Stromal cell of bone marrow (primary cell): ENCODE measurements at places on chromosomes 12 and 14.

GRCh38 chr12:4829793-4830162 lies 79.9 kb upstream of the KCNA1 start:
- DNase-seq: no peak

DNA sequence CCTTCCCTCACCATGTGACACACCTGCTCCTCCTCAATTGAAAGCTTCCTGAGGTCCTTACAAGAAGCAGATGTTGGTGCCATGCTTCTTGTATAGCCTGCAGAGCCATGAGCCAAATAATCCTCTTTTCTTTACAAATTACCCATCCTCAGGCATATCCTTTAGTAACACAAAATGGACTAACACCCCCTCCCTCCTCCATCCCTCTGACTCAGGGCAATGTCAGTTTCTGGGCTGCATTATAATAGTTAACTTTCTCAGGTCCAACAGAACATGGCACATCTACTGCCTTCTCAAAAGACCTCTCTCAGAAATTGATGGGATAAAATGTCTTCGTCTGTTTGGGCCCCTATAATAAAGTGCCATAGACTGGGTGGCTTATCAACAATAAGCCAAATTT lies 287.0 kb downstream of the DPF3 start:
- no peak for DNase-seq

GRCh38 chr12:68097386-68097785 lies 62.2 kb downstream of the IFNG start:
- no peak for DNase-seq

GRCh38 chr12:93954166-93955112 lies 193.9 kb upstream of the PLXNC1 start:
- DNase-seq: peak; percentile 73

DNA sequence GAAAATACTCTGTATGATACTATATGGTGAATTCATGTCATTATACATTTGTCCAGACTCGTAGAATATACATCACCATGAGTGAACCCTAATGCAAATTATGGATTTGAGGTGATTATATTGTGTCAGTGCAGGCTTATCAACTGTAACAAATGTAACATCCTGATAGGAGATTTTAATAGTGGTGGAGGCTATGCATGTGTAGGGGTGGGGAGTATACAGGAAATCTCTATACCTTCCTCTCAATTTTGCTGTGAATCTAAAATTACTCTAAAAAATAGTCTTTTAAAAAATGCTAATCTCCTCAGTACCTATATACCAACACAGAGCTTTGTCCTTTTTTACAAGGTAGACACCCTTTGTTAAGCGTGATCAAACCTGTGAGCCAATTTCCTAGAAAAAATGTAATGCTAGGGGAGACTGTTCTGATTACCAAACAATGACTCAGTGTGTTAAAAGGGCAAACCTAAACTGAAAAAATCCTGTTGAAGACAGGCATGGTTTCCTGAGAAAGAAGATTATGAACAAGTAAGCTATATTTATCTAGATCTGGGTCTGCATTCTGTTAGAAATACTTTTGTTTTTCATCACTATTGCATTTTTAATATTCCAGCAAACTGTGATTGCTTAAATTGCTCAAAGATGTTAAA lies 170.9 kb downstream of the DUSP6 start:
- peak; percentile 49 for DNase-seq

DNA sequence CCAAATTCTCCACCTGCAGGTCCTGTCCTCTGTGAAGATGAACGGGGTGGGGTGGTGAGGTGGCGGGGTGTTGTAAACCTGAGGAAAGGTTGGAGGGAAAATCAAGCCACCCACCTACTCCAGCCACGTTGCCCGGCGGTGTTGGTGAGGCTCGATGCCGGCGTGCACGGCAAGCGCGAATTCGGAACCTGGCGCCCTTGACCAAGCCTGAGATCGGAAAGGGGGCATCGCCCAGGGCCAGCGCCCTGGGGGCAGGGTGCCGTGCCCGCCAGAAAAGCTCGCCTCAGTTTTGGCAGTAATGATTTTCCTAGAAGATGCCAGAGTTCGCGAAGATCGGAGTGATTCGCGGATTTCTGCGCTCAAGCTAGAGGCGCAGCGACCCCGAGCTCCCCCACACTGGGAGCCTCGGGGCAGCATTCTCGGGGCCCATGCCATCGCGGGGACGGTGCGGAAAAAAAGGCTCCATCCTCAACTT lies 817 bp downstream of the STXBP6 start:
- DNase-seq: no peak

DNA sequence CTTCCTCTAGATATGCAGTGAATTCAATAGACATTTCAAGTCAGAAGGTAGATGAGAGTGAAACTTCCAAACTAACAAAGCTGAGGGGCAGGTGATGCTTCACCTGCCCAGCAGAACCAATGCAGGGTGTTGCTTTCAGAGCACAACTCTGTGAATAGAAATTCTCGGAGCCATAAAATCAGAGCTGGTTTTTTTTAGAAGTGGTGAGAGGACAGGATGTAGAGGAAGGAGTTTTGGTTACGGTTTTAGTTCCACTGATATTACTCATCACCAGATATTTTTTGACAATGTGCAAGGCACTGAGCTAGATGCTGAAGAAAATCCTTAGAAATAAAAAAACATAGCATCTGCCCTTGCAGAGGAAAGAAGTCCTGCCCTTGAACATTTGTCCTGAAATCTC lies 62.2 kb downstream of the BMP4 start:
- peak; percentile 57 for DNase-seq

GRCh38 chr14:87205811-87206210 lies 787.2 kb downstream of the GALC start:
- DNase-seq: no peak

DNA sequence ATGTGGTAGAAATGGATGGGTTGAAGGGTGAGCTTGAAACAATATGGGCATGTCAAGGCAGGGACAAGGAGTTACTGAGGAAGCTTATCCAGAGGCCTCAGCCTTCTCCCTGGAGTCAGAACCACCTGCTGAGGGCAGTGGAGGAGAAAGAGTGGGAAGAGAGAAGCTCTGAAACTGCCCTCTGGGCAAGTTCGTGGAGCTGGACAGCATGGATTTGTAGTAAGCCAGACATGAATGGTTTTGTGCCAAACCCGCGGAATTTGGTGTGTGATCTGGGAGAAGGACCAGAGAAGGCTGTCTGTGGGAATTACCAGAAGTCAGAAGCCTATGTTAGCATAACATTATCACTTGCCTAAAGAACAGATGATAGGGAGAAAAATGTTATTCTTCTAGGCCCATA lies 164.8 kb downstream of the SLC41A2 start:
- DNase-seq: peak; percentile 88

GRCh38 chr12:44875417-44875953 lies 630 bp downstream of the NELL2 start:
- DNase-seq: no peak

- DNase-seq: no peak
Measured at GRCh38 chr14:54817506-54817905, 85.1 kb downstream of the GCH1 start.

GRCh38 chr12:56804169-56804568 lies 41.0 kb downstream of the HSD17B6 start:
- no peak for DNase-seq

GRCh38 chr12:107992870-107993451 lies 136.1 kb upstream of the WSCD2 start:
- peak; percentile 6 for DNase-seq

DNA sequence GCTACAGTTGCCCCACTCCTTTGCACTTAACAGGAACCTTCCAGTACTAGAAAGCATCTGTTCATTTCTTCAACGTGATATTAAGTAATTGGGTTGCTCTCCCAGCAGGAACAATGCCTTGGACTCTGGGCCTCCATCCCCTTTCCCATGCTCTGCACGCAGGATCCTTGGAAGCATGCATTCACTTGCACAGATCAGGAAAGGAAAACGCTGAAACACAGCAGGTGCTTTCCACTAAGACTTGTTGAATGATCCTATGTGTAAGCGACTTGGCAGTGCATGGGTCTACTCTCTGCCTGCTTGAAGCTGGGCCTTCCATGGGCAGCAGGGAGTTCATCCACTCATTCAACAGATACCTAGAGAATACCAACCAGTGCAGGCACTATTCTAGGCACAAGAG lies 2.3 kb downstream of the LTBP2 start:
- DNase-seq: no peak

GRCh38 chr14:50924236-50924635 lies 20.0 kb downstream of the PYGL start:
- no peak for DNase-seq

DNA sequence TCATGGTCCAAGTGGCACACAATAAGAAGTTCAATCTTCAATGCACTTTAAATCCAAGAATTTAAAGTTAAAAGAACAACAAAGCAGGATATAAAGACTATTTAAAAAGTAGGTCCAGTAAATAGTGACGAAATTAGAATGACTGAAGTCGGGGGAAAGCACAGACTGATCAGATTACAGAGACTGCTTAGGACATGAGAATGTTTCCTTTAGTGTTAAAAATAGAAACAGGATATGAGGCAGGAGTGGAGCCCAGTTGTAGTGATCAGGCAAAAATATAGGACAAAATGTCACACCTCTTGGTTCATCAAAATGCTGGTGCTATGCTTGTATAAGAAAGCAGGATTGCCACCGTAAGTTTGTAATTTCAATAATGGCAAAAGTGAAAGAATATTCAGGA lies 52.2 kb upstream of the CD163 start:
- DNase-seq: peak; percentile 54

- DNase-seq: no peak
Measured at GRCh38 chr12:44457465-44457864, 418.6 kb downstream of the NELL2 start.

- no peak for DNase-seq
Measured at GRCh38 chr14:61607570-61608244, 87.6 kb upstream of the HIF1A start.

GRCh38 chr12:102965281-102966155 lies 8.0 kb downstream of the ASCL1 start:
- no peak for DNase-seq

DNA sequence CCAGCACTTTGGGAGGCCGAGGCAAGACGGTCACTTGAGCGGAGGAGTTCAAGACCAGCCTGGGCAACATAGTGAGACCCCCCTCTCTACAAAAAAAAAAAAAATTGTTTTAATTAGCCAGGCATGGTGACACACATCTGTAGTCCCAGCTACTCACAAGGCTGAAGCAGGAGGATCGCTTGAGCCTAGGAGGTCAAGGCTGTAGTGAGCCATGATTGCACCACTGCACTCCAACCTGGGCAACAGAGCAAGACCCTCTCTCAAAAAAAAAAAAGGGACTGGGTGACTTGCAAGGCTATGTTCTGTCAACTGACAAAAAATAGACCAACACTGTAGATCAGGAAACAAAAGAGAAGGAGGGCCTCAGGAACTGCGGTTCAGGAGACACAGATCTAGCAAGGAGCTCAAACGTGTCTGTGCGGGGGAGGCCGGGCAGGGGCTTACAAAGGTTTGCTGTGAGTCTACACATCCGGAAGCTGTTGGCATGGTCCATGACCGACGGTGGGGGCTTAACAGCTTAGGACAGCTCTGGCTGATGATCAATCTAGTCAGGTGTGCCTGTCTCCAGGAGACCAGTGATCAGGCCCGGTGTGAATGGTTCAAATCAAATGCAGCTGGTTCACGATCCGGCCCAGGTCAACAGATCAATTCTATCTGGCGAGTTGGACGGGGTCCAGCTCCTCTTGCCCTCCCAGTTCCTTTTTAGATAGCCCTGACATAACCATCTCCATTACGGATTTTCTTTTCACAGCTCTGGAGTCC lies 31.7 kb upstream of the INF2 start:
- no peak for DNase-seq

GRCh38 chr14:100065111-100065871 lies at the start of gene EVL:
EVL (plus strand) TSS chr14:100065422; CDS start chr14:100065501, 79 bp downstream.
- no peak for DNase-seq

GRCh38 chr12:46825591-46826414 lies at the start of gene SLC38A4:
SLC38A4 (minus strand) TSS chr12:46825997; CDS start chr12:46793071, 32,926 bp downstream.
- DNase-seq: no peak

DNA sequence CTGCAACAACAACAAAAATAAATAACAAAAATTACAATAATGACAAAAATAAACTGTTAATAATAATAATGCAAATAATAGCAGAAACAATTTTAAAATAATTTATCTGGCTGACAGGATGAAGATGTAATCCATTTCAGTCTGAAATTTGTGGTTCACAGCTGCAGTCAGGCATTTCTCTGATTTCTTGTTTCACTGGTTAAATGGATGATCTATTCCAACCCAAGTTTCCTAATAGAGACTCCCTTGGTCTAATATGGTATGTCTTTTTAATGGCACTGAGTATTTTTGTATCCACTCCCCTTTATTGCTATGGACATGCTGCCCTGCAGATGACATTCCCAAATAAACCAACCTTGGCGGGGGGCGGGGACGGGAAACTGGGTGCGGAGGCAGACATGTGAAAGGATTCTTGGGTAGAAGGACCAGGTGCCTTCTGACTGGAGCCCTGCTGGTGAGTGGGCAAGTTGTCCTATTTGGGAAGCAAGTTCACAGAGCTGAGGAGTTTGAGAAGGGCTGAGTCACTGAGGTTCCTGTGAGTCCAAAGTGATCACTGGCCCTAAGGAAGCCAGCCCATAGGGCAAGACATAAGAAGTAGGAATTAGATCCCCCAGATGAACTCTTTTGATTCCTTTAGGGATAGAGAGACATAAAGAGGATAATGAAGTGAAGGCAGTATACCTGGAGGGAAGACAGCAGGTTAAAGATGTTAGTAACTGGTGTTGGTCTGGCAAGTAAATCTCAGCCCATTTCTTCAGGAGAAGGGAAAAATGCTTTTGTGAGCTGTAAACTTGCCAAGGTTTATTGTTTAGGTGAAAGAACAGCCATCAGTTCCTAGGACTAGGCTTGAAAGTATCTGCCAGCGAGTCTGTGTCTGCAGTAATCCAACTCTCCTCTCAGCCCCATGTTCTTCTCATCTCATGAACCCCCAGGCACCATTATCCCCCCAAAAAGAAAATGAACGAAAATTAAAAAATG lies 14.5 kb downstream of the FOXG1 start:
- DNase-seq: no peak

DNA sequence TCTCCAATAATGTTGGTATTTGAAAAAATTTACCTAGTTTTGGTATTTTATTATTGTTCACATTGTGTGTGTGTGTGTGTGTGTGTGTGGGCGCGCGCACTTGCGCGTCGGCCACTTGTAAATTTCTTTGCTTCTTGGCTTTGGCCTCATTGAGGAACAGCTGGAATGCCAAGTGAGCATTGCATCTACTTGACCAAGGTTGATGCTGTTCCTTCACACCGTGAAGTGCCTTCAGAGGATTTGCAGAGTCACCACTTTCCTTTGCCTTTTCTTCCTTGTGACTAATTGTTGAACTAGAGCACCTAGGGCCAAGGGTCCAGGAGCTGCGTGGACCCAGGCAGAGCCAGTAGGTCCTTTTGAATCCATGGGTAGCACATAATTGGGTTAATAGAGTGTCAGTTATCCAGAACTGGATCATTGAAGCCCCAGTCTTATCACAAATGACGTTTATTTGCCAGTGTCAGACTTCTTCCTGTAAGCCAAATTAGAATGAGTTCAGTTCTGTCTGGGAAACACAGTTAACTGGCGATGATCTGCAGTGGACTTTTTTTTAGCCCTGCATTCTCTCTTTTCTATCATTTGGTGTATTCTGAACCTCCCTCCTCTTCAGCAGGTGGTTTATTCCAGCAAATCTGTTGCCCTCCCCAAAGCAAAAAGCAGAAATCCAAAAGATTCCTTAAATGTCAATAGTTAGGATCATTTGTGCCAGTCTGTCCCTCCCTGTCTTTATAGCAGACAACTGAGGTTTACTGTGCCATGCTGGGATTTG lies 2.6 kb downstream of the PPP2R5C start:
- DNase-seq: no peak

GRCh38 chr12:54680374-54680773 lies 32.2 kb upstream of the DCD start:
- no peak for DNase-seq
